ENCODE measurements at places on chromosomes 6 and 20.

- no peak for DNase-seq
These were observed 84.3 kb downstream of the CTNNBL1 start for GRCh38 chr20:37777988-37778659.

DNA sequence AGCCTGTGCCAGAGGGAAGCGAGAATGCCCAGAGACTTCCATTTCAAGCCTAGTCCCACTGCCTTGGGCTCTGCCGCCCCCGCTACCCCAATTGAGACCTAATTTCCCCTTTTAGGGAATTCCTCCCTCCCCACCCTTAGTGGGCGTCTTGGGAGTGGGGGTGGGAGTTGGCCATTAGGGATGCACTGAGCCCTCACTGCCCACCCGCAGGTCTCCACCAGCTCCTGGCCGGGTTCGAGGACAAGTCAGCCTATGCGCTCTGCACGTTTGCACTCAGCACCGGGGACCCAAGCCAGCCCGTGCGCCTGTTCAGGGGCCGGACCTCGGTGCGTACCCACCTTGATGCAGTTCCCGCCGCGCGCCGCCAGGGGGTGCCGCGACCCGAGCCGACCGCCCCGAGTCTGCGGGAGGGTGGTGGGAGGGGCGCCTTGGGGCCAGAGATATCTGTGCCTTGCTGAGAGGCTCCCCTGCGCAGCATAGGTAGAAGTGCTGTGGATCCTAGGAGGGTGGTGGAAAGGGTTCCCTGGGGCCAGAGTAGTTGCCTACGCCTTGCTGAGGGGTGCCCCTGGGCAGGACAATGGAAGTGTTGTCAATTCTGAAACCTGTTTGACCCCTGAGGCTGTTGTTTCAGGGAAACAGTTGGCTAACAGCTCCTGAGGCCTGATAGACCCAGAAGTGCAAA, 9.2 kb downstream of the ITPA start:
- DNase-seq = peak; percentile 89

DNA sequence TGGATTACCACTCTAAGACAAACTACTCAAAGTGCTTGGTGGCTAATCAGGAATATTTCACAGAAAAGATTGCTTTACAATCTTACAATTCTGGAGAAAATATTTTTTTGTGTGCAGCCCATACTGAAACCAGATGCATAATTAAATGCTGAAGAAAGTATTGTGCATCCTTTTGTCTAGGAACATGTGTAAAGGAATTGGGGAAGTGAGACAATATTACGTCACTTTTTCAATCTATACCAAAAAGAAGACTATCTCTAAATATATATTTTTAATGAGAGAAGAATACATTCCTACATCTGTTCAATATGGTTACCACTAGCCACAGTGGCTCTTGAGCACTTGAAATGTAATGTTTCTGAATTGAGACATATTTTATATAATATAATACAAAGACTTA, 992.5 kb upstream of the ADGRB3 start:
- no peak for DNase-seq

DNA sequence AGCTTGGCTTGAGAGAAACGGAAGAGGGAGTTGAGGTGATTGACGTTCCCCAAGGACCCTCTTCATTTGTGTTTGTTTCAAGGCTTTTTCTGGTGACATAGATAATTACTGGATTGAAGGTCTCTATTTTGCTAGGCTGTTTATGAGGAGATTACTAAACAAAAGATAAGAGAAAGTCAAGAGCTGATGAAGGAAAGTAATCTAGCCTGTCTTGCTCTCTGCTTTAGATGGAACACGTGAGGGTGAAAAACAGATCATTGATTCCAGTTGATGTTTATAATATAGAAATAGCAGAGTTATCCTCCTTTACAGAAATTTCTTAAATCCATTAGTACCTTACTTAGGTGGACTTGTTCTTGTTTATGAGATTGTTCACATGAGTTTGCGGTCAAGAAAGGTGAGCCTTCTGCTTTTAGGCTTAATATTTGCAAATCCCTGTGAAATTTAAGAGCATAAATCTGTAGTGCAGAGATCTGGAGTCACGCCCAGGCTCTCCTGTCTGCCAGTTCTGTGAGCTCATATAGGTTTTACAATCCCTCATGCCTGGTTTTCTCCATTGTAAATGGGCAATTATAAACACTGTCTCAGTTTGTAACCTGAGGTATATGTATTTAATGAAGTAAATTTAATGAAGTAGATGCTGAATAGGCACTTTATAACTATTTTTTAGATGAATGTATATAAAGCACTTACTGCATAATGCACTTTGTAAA, 272.8 kb downstream of the NKAIN2 start:
- DNase-seq = no peak

GRCh38 chr6:42257614-42258013, 40.0 kb upstream of the MRPS10 start:
- DNase-seq = no peak

- DNase-seq = no peak
These were observed 31.3 kb upstream of the MRGBP start for GRCh38 chr20:62765021-62765420.

DNA sequence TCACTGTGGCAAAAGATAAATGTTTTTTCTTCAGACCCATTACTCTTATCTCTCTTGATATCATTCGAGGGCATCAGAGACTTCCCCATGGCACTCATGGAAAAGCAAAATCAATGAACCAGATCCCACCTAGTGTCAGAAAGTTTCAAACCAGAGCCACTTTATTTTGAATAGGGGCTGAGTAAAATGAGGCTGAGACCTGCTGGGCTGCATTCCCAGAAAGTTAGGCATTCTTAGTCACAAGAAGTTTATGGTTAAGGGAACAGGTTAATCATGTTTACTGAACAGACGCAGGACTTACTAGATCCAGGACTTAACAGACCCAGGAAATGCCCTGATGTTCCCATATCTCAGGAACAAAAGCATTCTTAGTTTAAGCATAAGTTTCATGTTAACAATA, 369.9 kb downstream of the BTBD3 start:
- no peak for DNase-seq

GRCh38 chr6:3841066-3841454, 8.1 kb upstream of the FAM50B start:
- no peak for DNase-seq

DNA sequence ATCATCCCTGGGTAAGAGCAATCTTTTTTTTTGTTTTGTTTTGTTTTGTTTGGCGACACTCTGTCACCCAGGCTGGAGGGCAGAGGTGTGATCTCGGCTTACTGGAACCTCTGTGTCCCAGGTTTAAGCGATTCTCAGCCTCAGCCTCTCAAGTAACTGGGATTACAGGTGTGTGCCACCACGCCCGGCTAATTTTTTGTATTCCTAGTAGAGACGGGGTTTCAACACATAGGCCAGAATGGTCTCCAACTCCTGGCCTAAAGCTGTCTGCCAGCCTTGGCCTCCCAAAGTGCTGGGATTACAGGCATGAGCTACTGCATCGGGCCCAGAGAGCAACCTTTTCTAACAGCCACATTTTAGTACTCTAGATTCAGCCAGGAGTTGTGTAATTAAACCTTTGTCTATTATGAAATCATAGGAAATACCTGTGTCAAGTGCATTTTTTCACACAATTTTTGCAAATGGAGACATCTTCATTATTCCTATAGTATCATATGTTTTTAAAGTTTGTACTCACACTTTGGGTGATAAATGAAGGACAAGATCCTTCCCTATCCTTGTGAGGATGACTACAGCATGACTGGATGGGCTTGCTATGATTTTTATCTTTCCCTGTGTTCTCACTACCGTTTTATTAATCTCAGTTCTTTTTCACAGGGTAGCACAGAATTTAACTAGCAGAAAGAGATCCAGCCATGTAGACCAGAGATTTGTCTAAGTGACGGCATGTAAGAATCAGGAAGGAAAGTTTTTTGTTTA, 82.6 kb downstream of the OR2B2 start:
- DNase-seq = no peak

GRCh38 chr6:45072673-45073072, 255.5 kb upstream of the RUNX2 start:
- no peak for DNase-seq

GRCh38 chr6:6516666-6517458, 71.7 kb upstream of the LY86 start:
- DNase-seq = no peak

DNA sequence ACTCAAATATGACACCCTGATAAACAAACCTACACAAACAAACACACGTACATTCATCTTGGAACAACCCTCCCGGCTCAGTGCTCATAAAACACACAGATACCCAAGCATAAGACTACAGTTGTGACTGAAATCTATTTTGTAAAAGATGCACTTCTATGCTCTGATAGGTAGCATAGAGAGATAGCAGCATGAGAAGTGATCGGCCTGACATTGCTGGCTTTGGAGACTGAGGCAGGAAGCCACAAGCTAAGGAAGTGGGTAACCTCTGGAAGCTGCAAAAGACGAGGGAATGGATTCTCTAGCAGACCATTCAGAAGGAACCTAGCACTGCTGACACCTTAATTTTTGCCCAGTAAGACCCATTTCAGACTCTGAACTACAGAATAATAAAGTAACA, 1.6 kb upstream of the RNF39 start:
- DNase-seq = no peak

DNA sequence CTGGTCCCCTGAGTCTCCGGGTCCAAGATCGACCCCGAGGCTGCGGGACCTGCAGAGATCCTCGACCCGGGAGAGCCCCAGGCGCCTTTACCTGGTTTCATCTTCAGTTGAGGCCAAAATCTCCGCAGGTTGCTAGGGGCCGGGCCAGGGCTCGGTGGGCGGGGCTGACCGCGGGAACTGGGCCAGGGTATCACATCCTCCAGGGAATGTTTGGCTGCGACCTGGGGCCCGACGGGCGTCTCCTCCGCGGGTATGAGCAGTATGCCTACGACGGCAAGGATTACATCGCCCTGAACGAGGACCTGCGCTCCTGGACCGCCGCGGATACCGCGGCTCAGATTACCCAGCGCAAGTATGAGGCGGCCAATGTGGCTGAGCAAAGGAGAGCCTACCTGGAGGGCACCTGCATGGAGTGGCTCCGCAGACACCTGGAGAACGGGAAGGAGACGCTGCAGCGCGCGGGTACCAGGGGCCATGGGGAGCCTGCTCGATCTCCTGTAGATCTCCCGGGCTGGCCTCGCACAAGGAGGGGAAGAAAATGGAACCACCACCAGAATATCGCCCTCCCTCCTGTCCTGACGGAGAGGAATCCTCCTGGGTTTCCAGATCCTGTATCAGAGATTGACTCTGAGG, 53.8 kb upstream of the POLR1H start:
- peak; percentile 79 for DNase-seq

GRCh38 chr20:4813863-4814695, 92.4 kb downstream of the PRND start:
- no peak for DNase-seq

GRCh38 chr6:30234356-30234755, 21.1 kb upstream of the TRIM26 start:
- no peak for DNase-seq

DNA sequence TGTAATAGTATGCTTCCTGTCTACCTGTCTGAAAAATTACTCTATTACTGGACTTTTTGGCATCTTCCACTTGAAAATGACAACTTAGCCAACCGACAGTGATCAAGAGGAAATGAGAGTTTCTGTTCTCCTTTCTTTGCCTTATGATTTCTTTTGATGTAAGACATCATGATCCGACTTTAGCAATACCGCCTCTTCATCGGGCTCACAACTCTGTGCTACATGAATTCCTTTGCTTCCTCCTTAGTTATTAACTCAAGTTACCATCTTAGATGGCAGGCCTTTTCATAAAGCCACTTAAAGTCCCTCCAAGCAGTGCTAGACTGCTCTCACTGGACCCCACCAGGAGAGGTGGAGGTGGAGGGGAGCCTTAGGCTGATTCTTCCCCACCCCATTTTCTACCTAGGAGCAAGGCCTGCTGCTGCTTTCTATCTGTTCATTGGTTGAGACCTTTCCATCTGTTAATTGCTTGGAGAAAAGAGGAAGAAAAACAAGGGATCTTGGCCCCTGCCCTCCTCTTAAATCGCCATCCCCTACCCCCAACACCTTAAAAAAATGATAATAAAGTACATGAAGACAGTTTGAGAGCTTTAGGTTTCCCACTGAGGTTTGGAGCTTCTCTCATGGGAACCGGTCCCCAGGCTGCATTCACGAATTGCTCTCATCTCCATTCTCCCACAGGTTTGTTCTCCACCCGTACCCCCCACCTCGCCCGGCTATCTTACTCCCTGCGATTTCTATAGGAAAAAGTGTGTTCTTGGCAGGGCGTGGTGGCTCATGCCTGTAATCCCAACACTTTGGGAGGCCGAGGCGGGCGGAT, 21.6 kb upstream of the MCM3 start:
- DNase-seq = no peak

DNA sequence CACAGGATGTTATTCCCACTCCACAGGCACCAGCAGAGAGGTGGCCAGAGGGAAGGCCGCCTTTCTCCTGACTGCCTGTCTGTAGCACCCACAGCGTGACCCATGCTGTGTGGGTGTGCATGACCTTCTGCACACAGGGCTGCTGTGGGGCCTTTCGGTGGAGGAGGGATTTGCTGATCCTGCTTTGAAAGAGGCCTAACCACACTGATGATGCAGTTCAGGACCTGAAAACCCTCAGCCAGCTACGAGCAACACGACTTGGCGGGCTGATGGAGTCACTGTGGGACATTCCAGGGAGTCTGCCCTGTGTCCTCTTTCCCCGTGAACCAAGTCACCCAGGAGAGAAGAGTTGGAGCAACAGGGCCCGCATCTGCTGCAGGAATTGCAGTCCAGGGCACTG, 49.1 kb downstream of the SYTL3 start:
- no peak for DNase-seq

- peak; percentile 80 for DNase-seq
These were observed 96.3 kb downstream of the GMPR start for GRCh38 chr6:16334671-16335070.

All from aorta (tissue), 5 donors.